ENCODE measurements at places on chromosomes 11 and 22.

GRCh38 chr11:130710021-130710420 lies 206.3 kb downstream of the SNX19 start:
- no peak for DNase-seq

DNA sequence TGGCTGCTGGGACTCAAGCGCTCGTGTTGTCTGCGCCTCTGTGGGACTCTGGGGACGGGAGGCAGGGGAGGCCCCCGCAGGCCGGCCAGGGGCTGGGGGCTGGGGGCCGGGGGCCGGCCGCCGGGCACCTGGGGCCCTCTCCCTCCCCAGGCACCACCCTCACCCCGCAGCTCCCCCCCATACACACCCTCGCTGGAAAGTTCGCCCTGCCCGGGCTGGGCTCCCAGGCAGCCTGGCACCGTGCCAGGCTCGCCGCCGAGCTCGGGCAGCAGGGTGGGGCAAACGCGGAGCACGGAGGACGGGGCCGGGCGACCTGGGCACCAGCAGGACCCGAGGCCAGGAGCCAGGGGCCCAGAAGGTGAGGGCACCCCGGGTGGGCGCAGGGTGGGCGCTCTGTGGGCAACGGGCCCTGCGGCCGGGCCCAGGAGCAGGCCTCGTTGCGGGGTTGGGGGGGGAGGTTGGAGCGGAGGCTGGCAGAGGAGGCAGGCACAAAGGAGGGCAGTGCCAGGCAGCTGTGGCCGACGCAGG lies 76.7 kb upstream of the WNT7B start:
- DNase-seq: no peak

GRCh38 chr22:22616636-22617035 lies 27.8 kb upstream of the GGTLC2 start:
- DNase-seq: no peak

DNA sequence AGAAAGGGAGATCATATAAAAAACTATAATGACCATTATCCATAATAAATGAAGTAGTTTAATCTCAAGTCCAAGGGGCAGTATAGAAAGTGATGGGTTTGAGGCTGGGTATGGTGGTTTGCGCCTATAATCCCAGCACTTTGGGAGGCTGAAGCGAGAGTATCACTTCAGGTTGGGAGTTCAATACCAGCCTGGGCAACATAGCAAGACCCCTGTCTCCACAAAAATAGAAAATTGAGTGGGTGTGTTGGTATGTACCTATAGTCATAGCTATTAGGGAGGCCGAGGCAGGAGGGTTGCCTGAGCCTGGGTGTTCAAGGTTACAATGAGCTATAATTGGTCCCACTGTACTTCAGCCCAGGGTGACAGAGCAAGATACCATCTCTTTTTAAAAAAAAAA lies 23.9 kb downstream of the MED17 start:
- DNase-seq: no peak

DNA sequence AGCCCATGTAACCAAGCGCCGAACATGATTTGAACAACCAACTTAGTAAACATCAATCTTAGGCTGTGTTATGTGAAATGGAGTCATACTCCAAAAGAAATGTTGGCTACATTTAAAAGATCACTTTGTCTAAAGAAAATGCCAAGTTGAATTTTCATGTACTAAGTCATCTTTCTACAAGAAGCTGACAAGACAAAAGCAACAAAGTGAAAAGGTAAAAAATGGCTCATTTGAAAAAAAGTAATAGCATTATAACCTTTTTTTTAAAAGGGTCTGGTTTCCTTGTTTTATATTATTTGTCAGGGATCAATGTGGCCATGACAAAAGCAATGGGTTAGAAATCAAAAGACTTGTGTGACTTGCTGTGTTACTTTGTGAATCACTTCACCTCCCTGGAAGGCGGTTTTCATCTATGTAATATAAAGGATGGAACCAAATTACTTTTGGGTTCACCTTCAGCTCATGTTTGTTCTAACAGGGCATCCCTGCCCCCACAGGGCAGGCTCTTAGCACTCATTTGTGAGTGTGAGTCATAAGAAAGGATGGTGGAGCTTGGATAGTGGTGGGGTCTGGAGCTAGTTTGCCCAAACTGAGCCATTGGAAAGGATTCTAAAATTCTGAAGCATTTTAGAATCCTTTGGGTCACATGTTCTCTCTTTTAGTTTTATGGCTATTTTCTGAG lies 131.9 kb upstream of the MTMR2 start:
- peak; percentile 23 for DNase-seq

GRCh38 chr11:1303126-1303821 lies 6.2 kb downstream of the TOLLIP start:
- no peak for DNase-seq

DNA sequence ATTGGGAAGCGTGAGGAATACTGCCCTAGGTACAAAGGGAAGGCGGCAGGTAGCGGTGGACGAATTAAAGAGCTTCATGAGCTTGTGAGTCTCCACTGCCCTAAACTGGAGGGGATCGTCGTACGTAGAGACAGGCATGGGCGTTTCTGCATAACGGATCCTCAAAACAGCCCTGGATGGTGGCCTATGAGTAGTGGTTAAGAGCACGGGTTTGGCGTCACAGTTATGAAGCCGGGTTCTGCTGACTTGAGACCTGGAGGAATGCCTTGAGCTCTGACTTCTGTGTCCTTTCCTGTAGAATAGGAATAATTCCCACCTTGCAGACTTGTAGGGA lies 335 bp downstream of the TMEM138 start:
- no peak for DNase-seq

DNA sequence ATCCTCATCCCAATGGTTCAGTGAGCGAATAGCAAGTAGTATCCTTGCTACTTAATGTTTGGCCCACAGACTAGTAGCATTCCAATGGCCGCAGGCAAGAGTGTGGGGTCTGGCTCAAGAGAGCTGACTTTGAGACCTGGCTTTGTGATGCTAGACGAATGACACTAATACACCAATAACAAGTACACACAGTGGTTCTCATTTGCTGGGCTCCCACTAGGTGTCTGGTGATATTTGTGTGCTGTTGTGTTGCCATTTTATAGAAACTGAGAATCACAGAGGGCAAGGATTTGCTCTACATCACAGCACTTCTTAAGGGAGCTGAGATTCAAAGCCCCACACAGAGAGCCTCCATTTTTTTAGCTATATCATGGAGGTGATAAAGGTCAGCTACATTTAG lies 351.2 kb downstream of the TENM4 start:
- DNase-seq: no peak

DNA sequence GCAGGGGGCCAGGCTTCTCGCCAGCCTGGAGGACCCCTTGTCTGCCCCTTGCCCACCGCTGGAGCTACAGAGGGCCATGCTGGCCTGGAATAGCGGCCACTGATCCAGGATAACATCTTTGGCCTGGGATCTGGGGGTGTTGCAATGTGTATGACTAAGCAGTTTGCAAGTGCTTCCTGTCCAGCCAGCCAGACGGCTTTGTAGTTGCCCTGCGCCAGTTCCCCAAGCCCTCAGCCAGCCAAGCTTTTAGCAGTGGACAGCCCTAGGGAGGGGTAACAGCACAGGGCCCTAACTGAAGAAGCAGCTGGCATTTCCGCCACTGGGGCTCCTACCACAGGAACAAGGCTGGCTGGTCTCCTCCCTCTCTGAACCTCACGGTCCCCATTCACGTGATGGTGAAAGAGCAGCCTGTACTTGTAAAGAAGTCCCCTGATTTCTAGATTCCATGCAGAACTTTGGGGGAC lies 32.1 kb downstream of the UQCR10 start:
- DNase-seq: no peak

GRCh38 chr11:125931116-125931515 lies 14.7 kb upstream of the VSIG10L2 start:
- no peak for DNase-seq

DNA sequence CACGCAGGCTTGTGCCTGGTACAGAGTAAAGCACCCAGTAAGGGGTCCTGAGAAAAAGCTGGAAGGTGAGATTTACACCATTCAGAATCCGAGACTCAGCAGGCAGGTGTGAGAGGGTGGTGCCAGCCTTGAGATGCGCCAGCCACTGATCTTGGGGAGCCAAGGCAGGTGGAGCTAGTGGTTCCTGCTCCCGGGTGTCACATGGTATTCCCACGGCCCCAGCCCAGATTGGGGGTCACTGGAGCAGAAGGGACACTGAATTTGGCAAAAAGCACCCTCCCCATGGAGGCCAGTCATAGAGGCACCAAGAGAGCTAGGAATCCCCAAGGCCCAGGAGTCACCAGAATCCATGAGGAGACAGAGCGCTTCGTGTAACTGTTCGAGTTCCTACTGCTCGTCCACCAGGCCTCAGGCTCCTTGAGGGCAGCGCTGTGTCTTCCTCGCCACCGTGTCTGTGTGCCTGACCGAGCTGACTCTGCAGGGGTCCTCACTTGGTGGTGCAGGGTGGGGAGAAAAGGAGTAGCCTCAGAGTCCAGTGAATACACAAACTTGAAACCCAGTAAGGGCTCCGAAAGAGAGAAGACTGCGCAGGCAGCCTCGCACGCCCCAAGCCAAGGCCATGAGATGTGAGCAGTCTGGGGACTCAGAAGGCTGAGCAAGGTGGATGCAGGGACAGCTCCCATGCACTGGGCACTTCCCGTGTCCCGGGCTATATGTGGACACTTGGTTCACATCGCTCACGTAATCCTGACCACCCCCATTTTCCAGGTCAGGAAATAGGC lies 28.2 kb downstream of the TOM1 start:
- no peak for DNase-seq
